ENCODE measurements at places on chromosomes 11 and 22.

- DNase-seq, result no peak
These were observed 1.3 kb downstream of the PYGM start for GRCh38 chr11:64758330-64759079.

DNA sequence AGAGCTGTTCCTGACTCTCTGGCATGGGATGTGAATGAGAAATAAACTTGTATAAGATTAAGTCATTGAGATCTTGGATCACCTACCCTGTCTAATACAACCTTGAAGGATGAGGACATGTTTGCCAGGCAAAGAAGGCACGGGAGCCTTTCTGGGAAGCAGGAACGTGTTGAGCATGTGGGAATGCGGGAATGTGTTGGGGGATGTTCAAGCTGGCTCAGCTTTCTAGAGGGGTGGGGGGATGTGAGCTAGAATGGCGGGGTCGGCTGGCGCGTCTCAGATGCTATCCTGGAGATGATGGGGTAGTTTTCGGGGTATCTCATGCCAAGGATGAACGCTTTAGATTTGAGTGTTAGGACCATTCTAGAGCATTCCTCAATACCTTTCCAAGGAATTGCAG is 227.1 kb downstream of the DSCAML1 start:
- DNase-seq, result no peak

GRCh38 chr11:75100314-75100713 is 3.6 kb upstream of the OR2AT4 start:
- DNase-seq, result no peak

- DNase-seq, result no peak
These were observed 47.8 kb upstream of the A4GALT start for GRCh38 chr22:42768385-42769035.

DNA sequence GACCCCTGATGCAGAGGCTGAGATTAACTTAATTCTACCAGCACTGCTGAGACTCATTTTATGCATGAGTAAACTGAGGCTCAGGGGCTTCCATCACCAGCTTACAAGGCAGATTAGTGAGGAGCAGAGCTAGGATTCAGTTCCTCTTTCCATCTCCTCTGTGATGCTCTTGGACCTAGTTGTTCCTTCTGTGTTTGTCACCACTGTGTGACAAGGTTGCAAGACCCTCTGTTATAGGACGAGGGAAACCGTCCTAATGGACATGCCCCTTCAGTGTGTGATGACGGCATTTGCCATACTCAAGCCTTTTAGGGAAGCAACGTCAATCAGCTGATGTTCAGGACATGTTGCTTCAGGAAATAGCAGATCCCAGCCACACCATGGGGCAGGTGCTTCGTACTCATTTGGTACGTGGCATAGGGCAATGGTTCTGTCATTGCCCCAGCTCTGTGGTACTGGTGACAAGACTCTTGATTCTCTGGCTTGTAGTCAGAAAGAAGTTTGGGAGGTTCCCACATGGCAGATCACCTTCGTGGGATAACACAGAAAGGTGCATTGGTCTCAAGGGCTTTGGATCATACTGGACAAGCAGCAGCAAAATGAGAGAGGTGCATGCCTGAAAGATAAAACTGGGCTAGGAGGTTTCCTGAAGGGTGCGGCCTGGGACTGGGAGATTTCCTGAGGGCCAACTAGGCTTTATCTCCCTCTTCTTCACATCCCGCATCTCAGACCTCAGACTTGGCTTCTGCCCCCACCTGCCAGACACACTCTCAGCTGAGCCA is 23.9 kb upstream of the CD44 start:
- DNase-seq, result no peak

DNA sequence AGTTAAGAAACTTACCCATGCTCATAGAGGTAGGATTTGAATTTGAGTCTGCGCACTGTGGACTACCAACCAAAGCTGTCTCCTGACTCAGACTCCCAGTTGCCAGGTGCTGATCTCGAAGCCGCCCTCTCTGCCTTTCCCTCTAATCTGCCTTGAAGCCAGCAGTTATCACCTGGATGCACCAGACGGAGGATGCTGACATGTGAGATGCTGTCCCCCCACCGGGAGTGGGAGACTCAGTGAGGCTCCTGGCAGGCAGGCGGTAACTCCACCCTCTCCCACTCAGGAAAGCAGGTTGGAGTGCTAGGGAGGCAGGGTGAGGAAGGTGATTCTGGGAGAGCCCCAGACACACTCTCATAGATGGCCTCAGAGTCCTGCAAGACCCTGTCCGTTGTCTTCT is 40.4 kb downstream of the KIAA1671 start:
- DNase-seq, result no peak
